ENCODE measurements at places on chromosomes 2 and 18.

- DNase-seq: no peak
Observed at GRCh38 chr2:189083606-189084005, 96.0 kb downstream of the COL5A2 start.

- no peak for DNase-seq
Observed at GRCh38 chr2:158845859-158846258, 50.7 kb downstream of the DAPL1 start.

DNA sequence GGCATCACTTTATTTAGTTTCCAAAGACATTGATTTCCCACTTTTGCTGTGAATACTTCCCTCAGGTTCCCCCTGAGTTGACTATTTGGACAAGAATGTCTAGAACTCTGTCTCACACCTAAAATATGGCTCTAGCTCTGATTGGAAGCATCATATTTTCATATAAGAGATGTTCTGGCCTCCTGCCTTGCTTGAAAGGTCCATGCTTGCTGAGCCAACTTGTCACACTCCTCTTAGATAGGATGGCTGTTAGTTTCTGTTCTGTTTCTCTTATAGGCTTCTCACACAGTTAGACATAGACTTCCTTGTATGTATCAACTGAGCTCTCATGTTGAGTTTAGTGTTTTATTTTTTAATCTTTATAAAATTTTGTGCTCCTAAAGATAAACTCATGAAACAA is 87.1 kb downstream of the CNTNAP5 start:
- no peak for DNase-seq

GRCh38 chr2:238495422-238495821 is 68.7 kb downstream of the ASB1 start:
- DNase-seq: no peak

DNA sequence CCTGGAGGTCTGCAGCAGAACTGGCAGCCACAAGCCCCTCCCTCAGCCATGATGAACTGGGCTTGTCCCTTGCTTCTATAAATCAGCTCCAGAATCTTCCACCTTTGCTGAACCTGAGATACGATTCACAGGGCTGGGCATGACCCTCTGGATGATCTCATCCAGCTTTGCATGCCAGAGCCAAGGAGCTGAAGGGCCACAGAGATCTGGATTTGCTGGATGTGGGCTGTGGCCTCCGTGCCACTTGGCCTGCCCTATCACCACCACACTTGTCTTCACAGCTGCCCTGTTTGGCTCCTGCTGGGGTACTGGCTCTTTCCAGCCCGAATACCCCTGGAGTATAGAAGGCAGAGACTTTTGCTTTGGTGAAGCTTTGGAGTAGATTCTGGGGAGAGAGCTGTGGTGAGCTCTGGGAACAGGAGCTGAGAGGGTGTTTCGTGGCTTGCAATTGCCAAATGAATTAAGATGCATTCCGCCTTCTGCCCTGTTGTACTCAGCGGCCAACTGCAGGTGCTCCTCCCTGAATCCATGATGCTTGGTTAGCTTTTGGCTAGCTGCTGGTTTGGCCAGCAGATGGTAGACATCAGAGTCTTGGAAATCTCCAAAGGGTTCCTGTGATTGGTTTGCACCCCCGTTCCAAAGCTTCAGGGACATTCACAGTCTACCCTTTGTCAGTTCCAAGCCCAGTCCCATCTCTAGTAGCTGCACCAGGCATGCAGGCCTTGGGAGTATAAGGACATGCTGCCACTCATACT is 30.9 kb upstream of the GIGYF2 start:
- DNase-seq: no peak

DNA sequence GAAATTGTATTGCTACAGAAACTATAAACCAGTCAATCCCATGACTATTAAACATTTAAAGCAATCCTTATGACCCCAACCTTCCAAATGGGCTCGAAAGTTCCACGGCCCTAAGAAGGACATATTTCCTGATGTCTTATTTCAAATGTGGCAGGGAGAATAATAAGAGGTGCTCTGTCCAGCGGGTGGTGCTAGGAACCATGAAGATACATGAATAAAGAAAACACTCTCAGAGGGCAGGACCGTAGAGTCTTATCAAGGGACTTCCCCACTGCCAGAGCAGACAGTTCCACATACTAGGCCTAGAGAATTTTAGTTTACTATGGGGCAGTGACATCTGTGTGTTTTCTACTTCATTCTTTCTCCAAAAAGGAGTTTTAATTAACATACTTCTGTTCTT is 187.1 kb upstream of the PIK3C3 start:
- DNase-seq: no peak

DNA sequence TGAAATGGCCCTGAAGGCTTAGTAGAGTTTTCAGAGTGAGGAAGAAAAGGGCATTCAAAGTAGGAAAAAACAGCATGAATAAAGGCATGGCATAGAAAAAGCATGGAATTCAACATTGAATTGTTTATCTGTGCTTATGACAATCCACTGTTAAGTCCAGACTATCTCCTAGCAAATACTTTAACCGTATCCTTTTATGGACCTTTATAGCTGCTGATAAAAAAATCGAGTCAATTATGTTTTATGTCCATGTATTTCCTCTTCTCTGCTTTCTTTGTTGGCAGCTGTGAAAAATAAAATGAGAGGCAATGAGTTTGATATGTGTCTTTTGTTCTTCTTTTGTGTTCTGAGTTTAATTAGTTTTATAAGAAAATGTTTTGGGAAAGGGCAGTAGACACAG is 70.4 kb downstream of the TDRD15 start:
- DNase-seq: no peak

GRCh38 chr2:64258566-64258965 is 114.3 kb upstream of the PELI1 start:
- no peak for DNase-seq

GRCh38 chr2:203853271-203853670 is 14.3 kb upstream of the CTLA4 start:
- DNase-seq: no peak

DNA sequence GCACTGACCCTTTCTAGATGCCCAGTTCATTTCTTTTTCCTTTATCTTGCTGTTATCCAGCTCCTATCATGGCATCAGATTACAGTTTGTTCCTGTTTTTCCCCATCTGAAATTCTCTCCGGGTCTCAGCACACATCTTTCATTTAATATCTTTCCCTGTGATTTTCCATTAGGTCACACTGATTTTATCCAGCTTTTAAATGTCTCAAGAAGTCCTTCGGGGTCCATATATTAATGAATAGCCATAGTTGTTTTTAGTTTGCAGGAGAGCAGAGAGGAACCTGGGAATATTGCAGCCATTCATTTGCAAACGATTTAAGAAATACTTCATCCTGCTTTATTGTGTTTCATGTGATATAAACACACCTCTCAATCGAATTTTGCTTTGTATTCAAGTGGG is 374.2 kb downstream of the TDRD15 start:
- no peak for DNase-seq

GRCh38 chr18:77899972-77900754 is 650.5 kb downstream of the GALR1 start:
- peak; percentile 23 for DNase-seq

- DNase-seq: no peak
Observed at GRCh38 chr18:21267400-21267799, 25.4 kb downstream of the GREB1L start.

DNA sequence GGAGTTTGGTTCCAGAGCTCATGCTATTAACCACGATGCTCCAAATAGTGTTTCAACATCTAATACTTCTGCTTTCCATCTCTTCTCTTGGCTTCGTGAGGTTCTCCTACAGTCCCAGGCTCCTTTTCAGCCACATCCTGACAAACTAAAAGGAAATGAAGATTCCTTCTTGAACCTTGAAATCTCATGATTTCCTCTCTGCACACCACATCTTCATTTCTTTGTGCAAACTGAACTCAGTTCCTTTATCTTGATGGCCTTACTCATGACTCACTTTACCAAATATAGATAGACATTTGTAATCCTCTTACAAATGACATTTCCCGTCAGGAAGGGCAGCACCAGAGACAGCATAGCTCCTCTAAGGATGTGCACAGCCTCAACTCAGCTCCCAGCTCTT is 50.0 kb upstream of the ITGA4 start:
- no peak for DNase-seq

DNA sequence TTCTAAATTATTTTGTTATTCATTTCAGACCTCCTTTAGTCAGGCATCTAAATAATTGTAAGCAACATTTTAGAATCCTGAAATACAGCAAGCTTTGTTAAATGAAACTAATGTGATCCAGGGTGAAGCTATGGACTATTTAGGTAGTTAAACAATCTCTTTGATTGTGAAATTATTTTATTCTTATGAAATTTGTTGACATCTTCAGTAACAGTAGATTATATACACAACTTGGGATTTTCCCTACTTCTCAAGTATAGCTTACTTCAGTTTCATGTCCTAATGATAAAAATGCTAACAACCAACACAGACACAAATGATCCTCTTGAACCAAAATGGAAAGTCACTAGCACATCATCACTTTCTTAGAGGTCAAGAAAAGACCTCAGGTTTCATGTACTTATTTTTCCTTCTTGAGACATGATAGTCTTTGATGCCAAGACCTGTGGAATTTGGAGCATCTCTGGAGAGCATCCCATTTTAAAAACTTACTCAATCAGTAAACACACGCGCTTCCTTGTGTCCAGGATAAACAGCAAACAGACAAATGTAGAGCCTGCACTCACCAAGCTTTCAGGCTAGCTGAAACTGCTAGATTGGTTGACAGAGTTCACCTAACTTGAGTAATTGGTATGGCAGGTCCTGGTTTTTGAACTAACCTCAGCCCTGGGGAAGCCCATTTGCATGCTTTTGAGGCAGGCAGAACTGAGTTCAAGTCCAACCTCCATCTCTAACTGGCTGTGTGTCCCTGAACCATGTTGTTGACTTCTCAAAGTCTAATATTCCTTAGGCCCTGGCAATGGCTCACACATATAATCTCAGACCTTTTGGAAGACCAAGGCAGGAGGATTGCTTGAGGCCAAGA is 47.8 kb downstream of the KCTD18 start:
- DNase-seq: no peak

GRCh38 chr2:76187415-76187814 is 476.7 kb upstream of the GCFC2 start:
- DNase-seq: no peak

GRCh38 chr2:109014476-109014875 is 25.5 kb upstream of the EDAR start:
- no peak for DNase-seq

DNA sequence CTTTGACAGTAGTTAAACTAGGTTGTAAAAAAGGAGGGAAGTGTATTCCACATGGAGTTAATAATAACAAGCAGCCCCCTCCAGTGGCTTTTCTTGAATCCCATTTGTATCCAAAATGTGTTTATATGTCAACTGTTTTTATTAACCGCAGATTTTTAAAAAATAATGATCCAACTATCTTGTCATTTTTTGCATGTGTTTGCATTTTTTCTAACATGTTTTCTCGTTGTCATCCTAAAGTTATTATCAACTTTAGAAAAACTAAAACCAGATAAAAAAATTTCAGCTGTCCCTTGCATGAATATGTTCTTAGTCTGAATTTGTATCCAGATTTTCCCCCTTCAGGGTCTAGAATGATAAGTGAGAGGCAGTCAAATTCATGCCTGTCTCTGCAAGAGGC is 1063.3 kb downstream of the BCL11A start:
- no peak for DNase-seq

- DNase-seq: no peak
Observed at GRCh38 chr2:72096181-72096580, 51.5 kb downstream of the CYP26B1 start.

- DNase-seq: no peak
Observed at GRCh38 chr2:109317471-109318095, 188.6 kb downstream of the SH3RF3 start.

GRCh38 chr2:137838255-137839092 is 125.8 kb upstream of the HNMT start:
- DNase-seq: no peak

DNA sequence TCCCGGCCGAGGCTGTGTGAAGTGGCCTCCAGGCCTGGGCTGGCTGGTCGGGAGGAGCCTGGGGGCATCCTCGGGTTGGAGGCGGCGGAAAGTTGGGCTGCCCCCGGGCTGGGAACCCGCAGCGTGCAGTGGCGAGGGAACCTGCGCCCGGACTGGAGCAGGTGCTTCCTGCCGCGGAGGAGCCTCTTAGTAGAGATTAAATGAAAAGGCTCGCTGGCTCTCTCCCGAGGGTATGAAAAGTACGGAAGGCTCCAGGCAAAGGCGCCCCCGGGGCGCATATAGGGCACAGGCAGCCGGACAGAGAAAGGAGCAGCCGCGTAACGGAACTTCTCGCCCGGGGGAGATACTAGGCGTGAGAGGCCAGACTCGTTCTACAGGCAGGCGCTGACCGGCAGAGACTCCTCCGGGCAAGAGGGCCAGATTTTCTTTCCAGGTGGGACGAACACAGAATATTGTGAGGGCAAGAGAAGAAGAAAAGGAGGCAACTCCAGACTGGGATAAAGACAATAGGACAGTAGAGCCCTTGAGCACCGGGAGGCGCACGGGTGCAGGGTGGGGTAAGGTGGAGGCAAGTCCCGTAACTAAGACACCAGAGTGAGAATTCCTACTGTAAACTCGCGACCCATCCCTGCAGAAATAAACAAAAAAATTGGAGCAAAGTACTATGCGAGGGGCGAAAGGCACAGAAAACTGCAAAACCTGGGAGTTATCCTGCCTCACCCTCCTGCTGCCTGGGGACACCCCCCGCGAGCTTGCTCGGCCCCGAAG is 816 bp downstream of the CDH2 start:
- DNase-seq: no peak

DNA sequence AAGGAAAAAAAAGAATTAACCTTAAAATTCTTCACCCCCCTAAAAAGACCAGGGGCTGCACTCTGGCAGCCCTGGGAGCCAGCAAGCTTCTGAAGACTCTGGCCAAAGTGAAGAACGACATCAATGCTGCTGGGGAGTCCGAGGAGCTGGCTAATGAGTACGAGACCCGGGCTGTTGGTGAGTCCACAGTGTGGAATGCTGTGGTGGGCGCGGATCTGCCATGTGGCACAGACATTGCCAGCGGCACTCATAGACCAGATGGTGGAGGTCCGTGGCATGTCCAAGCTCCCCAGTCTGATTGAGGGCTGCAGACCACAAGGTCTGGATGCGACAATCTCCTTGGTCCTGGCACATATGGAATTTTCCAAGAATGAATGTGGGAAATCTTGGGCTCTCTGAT is 47.4 kb downstream of the TRPM8 start:
- DNase-seq: no peak

- no peak for DNase-seq
Observed at GRCh38 chr18:45320724-45321123, 294.6 kb upstream of the SLC14A2 start.
